Left ventricle myocardium superior (tissue), 1 donor: ENCODE measurements at places on chromosomes 5 and 9. TPM values are rescaled to one million over a fixed set of nuclear protein-coding genes. Genes with fewer than 3 reads are reported as not detected.
A peak's percentile ranks its signal among the peaks of the same experiment; 100 is the strongest.

The N4BP3 gene
- 2.7 TPM for total RNA-seq

The MYMK gene
- total RNA-seq, result not detected

The C9orf153 gene
- total RNA-seq, result 0.42 TPM

The FOXD4 gene
- 0.12 TPM for total RNA-seq

The LVRN gene
- total RNA-seq, result 0.59 TPM

The TRIM14 gene
- 4.0 TPM for total RNA-seq

The MSMP gene
- not detected for total RNA-seq

The BTNL9 gene
- total RNA-seq, result 37.8 TPM

The EIF4E1B gene
- total RNA-seq, result not detected

The PRSS3 gene
- total RNA-seq, result not detected

The RXRA gene
- total RNA-seq, result 90.8 TPM

DNA sequence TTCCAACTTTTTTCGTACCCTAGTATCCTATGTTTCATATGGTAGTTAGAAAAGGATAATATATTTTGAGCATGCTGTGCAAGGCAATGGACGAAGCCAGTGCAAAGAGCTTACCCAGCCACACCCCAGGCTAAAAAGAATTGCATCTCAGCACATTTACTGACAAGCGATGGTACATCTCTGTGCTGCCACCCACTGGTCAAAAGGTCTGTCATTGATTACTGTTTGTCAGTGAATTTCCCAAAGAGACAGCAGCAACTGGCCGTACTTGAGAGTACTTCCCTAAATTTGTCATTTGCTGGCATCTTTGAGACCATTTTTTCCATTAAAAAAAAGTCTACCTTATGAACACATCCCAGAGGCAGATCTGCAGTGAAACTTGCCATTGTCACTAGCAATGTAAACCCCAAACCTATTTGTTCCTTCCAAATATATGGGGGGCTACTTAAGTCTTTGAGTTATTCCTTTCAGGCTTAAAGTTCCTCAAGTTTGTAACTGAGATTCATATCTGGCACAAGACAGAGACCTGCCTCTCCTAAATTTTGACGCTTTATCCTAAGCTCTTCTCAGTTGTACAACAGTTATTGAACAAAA, 184.3 kb downstream of the CTNND2 start:
- DNase-seq, result peak; percentile 49

GRCh38 chr9:129553277-129553676, 67.6 kb downstream of the C9orf50 start:
- no peak for DNase-seq

DNA sequence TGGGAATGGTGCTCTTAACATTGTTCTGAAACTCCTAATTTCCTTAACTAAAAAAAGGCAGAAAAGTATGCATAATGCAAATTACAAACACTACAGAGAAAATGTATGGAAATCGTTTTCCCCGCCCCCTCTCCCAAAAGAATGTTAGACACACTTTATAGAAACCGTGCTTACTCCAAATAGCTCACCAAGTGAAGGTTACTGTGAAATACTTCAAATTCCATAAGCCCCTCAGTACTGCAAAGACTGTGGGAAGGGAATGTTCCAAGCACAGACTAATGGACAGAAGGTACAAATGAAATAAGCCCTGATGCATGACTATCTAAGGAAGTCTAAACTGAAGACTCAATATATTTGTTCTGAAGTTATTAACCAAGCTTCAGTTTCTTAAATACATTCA, 12.5 kb downstream of the MAPKAP1 start:
- DNase-seq, result no peak

- DNase-seq, result no peak
These were observed 90.3 kb upstream of the PTPN3 start for GRCh38 chr9:109588415-109588814.

- DNase-seq, result no peak
These were observed 99.8 kb downstream of the RALGPS1 start for GRCh38 chr9:127014216-127014909.

DNA sequence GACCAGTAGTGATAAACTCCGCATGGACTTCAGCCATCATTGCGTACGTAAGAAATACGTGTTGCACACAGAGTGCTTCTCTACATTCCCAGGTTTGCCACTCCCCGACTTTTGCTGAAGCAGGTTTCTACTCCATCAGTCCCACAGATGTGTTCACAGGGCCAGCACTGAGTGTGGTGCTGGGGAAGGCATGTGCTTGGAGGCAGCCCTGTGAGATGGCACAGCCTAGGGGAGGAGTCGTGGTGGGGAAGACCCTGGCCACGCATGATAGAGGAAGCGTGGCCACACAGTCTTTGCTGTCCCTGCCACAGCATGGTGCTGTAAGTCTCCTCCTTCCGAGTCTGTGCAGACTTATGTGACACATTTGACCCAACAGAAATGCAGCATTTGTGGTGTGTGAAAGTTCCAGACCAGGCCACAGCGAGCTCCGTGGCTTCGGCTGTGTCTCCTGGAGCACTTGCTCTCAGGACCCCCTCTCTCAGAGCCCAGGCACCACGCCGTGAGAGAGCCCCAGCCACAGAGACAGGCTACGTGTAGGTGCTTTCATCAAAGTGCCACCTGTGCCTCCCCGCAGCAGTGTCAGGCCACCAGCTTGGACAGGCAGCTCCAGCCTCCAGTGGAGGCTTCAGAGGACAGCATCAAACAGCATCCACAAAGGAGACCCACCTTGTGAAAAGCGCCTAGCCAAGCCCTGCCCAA, 197.8 kb downstream of the AUH start:
- DNase-seq, result no peak

GRCh38 chr5:109743041-109743531, 53.4 kb downstream of the MAN2A1 start:
- no peak for DNase-seq

DNA sequence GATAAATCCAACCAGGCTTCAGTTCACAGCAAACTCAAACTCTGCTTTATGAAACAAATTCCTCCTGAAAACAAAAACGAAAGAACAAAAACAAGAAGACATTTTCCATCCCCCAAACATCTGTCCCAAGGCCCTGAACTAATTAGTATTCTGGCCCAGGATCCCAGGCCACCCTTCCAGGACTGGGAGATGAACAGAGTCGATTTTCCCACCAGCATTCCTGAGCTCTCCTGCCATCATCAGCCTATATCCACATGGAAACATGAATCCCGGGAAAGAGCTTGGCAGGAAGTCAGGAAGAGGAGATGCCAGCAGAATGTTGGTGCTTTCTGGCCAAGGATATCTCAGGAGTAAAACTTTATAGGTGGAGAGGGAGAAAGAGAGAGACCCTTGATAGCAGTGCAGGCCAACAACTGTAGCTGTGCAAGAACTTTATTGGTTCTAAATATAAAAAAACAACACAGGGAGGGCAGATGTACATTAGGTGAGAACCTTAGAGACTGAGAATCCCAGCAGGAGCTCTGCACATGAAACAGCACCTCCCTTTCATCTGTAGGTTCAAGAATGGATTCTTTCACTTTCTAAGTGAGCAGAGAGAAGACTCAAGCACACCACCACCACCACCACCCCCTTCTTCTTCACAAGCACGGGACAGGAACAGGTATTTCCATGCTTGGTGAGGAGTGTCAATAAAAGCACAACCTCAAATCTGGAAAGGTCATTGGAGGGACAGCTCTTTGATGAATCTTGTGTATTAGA, 190.7 kb upstream of the TAS2R1 start:
- DNase-seq, result no peak

DNA sequence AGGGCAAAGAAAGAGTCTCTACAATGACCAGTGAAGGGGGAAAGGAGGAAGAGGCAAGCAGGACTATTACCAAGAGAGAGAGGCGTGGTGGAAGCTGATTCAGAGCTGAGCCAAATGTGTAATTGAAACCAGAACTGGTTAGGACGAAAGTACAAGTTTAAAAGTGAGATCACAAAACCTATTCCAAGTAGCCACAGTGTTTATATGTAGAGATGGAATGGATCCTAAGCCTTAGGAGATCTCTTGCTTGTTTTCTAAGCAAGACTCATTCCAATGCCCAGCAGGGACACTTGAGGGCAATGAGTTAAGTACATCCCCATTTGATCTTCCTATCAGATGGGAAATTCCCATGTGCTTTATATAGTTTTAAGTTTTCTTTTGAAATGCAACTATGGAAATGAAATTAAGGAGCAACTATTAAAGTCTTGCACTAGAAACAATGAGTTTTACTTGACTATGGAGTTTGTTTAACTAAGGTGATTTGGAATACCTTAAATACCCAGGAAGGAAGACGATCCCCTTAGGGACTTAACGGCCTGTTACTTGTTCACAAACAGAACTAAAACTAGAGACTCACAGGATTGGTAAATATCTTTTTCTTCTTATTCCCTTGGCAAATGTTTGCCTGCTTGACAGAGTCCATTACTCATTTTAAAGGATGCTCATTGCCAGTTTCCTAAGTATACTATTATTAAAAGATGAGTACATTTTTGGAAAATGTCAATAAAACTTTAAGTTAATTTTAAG, 51.1 kb upstream of the SNX2 start:
- DNase-seq, result no peak

- DNase-seq, result no peak
These were observed 72.5 kb downstream of the STK10 start for GRCh38 chr5:172115541-172115982.

DNA sequence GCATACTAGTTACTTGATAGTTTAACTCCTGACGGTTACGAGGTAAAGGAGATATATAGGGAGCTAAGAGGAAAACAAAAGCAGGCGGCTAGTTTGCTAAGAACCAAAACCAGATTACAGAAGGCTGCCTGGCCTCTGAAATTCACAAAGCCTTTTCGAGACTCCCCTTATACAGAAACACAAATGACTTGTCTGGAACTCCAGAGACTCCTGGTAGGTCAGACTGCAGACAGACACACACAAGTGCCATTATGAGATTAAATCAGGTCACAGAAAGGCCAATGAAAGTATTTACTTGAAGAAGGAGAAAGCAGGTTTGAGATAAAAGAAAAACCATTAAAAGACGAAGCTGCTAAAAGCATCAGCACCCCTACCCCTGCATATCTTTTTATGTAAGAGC, 142.5 kb upstream of the LRRTM2 start:
- no peak for DNase-seq

GRCh38 chr5:134275822-134276221, 49.9 kb upstream of the PPP2CA start:
- DNase-seq, result no peak

GRCh38 chr5:154368041-154368800, 77.6 kb upstream of the SAP30L start:
- no peak for DNase-seq

- DNase-seq, result no peak
These were observed 37.7 kb downstream of the SMIM23 start for GRCh38 chr5:171823269-171823668.

DNA sequence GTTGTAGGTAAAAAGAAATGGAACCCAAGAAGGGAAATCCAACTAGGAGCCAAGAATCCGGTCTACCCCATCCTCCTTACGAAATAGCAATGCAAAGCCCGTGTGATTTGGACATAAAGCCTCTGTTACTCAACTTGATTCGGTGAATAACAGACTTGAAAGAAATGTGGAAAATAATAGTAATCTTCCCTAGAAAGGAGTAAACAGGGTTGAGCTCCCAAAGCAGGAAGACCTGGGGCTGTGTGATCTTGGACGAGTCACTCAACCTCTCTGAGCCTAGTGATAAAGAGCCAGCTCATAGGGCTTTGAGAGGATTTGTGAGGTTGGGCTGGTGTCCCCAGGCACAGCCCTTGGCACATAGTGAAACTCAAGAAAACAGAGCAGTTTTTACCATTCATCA, 42.7 kb upstream of the IL17B start:
- no peak for DNase-seq
